Skin of body (tissue), 3 donors: ENCODE measurements at places on chromosomes 4 and X.
A peak's percentile ranks its signal among the peaks of the same experiment; 100 is the strongest.

- DNase-seq = no peak
Measured at GRCh38 chrX:38112566-38112965, 106.2 kb downstream of the SYTL5 start.

DNA sequence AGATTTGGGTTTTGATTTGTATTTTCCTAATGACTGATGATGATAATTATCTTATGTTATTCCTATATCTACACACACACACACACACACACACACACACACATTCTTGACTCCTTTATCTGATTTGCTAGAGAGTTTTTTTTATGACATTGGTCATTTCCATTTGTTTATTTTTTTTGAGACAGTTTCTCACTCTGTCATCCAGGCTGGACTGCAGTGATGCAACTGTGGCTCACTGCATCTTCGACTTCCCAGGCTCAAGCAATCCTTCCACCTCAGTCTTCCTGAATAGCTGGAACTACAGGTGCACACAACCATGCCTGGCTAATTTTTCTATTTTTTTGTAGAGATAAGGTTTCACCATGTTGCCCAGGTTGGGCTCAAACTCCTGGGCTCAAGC lies 6.7 kb downstream of the ZNF81 start:
- no peak for DNase-seq

GRCh38 chrX:153989973-153990655 lies 17.6 kb downstream of the TMEM187 start:
- no peak for DNase-seq

DNA sequence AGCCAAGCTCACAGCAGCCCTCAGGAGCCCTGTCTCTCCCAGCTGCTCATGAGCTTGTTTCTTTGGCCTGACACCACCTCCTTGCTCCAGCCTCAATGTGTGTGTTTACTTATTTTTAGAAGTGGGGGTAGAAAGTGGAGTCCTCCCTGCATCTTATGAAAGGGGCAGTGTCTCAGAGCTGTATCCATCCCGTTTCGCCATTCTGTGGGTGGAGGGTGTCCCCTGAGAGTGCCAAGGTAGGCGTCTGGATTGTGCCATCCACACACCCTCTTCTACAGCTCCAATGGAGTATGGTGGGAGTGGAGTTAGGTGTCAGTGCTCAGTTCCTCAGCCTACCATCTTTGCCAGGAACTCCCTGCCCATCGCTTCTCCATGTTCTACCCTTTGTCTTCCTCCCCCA lies 8.3 kb downstream of the SPON2 start:
- no peak for DNase-seq

DNA sequence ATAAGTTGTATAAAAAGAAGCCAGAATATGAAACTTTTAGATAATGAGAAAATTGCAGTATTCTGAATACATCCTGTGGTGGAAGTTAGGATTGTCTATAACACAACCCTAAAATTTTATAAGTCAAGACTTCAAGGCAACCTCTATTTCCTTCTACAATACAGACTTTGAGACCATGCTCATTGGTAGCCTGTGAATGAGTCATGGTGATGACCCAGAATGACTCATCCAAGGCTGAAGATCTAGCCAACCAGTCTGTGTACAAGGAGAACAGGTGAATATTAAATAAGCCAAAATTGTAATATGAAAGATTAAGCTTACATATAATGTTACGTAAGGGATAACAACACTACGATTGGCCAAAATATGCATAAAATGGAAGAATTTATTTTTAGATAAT lies 475.9 kb upstream of the GALNT7 start:
- DNase-seq = no peak

- no peak for DNase-seq
Measured at GRCh38 chr4:183441276-183441675, 3.2 kb upstream of the CDKN2AIP start.

DNA sequence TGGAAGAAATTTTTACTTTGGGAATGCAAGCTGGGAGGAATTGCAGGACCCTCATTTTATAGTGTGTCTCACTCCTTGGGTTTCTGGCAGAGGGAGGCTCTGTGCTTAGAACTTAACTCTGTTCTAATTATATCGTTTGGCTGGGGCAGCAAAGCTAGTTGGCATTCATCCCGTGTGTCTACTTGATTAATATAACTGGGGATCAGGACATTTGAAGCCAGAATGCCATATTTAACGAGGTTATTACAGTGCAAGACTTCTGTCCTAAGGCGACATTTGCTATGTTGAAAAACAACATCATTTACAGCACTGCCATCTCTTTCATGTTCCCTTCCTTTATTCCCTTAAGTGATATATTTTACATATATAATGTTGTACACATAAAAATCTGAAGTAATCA lies 179.1 kb upstream of the TBC1D9 start:
- DNase-seq = peak; percentile 61

- no peak for DNase-seq
Measured at GRCh38 chr4:87851332-87851731, 18.6 kb downstream of the MEPE start.

DNA sequence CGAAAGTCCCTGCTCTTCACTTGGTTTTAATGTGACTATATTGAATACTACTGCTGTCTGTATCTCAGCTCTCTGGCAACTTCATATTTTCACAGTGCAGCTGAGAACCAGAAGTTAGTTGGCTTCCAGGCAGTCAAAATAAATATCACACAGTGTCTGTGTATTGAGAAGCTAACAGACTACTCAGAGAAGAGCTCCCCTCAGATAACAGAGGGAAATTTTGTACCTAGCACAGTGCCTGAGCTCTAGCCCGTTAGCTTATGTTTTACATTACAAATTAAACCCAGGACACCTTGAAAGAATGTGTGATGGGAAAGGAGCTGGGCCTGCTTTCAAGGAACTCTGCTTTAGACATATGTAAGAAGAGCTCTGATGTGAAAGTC lies 22.7 kb downstream of the JADE1 start:
- no peak for DNase-seq

DNA sequence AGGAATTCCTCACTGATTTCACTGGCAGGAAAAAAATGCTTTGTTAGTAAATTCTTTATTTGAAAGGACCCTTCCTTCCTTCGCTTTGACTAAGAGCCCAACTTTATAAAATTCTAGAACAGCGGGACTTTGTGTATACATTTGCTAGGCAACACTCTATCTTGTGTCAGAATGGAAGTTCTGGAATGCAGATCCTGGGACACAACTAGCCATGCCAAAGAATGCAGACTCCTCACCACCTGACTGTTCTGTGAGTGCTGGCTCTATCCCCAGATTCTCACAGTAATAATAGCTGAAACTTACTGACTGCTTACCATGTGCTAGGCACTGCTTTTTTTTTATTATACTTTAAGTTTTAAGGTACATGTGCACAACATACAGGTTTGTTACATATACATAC lies 73.3 kb upstream of the ZDHHC15 start:
- DNase-seq = no peak

DNA sequence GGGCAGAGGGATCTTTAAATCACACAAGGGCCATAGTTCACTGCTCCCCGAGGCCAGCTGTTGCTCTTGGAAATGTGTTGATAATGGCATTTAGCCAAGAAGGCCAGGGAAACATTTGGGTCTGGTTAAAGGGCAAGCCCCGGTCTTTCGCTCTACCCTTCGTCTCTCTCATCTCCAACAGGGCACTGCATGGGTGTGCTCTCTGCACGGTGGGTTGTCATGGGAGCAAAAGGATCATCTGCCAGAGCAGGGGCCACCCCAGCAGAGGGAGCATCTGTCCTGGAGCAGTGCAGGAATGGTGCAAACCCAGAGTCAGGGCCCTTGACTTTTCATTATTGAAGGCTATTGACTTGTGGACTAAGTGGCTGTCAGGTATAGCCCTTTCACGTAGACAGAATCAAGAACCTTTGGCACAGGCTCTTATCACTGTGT lies 22.7 kb upstream of the PGRMC2 start:
- no peak for DNase-seq

DNA sequence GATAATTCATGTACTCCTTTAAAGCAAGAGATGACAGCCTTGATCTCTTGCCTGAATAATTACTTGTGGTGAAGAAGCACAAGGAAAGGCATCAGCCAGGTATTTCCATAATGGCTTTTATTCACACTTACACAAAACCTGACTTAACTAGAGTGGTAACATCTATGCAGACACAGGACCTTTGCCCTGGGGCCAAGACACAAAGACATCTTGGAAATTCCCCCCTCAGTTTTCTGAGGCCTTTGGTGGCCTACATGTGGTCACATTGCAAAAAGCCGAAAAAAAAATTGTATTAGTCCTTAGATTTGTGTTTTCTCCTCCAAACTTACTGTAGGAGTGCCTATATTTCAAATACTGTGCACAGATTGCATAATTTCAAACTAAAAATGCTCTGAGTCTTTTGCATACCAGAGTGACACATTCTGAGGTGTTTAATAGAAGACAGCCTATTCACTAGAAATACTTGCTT lies 172.4 kb downstream of the PDGFC start:
- no peak for DNase-seq

- DNase-seq = no peak
Measured at GRCh38 chr4:175946472-175947116, 119.0 kb upstream of the WDR17 start.

- no peak for DNase-seq
Measured at GRCh38 chrX:147900349-147900748, 11.4 kb upstream of the FMR1 start.

- DNase-seq = no peak
Measured at GRCh38 chr4:146930673-146931072, 15.0 kb downstream of the TTC29 start.

DNA sequence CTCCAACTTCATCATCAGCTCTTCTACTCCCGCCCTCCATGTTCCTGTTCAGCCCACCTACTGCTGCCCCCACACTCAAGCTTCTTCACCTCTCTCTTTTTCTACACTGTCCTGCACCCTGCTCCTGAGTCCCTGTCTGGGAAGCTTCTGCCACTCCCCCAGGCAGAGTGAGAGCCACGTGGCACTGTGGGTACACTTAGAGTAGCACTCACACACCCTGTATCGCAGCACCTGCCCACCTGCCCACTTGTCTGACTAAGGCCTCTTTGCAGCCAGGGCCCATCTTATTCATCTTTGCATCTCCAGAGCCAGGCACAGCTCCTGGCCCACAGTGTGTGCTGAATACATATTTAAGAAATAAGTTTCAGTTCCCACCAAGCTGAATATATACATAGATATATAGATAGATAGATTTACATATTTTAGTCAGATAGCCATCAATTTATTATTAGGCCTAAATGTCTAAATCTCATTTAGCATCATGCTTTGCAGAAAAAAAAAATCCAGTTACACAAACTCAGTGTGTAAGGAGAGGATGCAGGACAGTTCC lies 24.9 kb downstream of the CCDC149 start:
- no peak for DNase-seq

DNA sequence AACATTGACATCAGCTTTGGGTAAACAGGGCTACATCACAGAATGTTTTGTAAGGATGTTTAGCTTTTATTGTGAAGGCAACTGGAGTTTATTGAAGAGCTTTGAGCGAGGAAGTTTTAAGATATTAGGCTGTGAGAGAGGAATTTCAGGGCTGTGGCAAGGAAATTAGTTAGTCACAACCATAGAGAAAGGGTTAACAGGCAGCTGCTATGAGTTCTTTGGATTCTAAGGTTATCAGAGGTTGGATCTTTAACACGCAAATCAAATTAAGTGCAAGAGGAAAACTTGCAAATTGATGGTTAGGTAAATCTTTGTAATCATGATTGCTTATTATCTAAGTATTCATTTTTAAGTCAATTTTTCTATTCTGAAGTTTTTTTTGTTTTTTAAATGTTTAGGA lies 156.0 kb downstream of the UGT8 start:
- DNase-seq = no peak

DNA sequence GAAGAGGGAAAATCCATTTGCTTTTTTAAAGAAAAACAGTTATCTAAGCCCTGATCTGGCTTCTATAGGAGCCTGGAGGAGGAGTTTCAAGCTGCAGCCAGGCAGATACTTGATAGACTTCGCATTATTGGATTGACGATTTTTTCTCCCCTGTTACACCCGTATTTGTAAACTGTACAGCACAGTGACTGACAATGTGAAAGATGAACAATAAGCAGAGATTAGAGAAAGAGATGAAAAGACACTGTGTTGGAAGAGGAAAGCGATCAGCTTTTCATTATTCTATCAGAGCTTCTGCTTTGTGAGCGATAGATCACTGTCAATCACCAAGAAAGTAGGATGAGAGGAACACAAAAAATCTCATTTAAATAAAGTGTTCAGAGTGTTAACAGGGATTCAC lies 639.2 kb downstream of the TLL1 start:
- no peak for DNase-seq

GRCh38 chrX:70289793-70290770 lies at the start of the genes KIF4A and PDZD11:
KIF4A (plus strand) TSS chrX:70290104; CDS start chrX:70290459, 355 bp downstream.
PDZD11 (minus strand) TSS chrX:70289927; CDS start chrX:70289341, 586 bp downstream.
- DNase-seq = peak; percentile 77

GRCh38 chr4:114277690-114278089 lies 298.2 kb upstream of the ARSJ start:
- no peak for DNase-seq

DNA sequence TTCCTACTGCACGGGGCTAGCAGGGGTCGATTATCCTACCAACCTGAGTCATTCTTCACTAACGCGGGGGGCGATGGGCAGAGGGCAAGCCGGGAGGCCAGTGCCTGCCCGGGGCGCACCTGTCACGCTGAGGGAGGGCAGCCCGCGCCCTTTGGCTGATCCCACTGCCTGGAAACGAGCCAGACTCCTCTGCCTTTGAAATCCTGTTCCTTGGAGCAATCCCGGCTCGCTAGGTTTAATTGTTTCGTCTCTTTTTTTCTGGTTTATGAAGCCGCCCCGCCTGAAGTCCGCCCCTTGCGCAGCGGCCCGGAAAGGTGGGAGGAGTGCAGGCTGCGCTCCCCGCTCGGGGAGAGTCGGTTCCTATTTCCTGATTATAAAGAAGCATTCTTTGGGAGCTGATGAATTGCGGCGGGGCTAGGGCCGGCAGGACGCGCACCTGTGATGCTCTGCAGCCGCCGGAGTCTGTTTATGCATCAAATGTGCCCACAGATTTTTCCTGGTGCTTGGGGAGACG lies 484.2 kb downstream of the BCOR start:
- DNase-seq = no peak

GRCh38 chr4:41064953-41065352 lies 149.4 kb downstream of the APBB2 start:
- no peak for DNase-seq
